ENCODE measurements at places on chromosomes 11 and 22. TPM values are rescaled to one million over a fixed set of nuclear protein-coding genes. Genes with fewer than 3 reads are reported as not detected.

Gene PRG2
- polyA plus RNA-seq, result 0.62 TPM

DNA sequence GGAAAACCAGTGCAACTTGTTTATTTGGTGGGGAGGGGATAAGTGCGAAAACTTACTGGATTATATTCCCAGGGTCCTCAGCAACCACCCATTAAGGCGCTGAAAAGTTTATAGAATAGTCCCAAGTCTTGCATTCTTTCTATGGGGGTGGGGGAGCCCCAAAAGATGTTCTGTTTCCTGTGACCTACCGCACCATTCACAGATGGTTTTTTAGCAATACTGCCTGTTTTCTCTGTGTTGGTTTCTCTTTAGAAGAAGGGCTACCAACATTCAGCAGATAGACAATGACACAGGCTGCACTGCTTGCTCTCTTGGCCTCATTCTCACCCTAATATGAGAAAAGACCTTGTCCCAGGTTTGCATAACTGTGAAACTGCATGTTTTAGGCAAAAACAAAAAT, 86.5 kb downstream of the FAM76B start:
- no peak for DNase-seq

- DNase-seq, result no peak
Observed at GRCh38 chr22:42388130-42388797, 43.9 kb downstream of the NFAM1 start.

Gene RFPL2
- polyA plus RNA-seq, result 0.17 TPM

Gene ANGPTL5
- polyA plus RNA-seq, result not detected

Gene ZP1
- 0.64 TPM for polyA plus RNA-seq

Gene KDELR3
- 12.6 TPM for polyA plus RNA-seq

Gene RAB36
- polyA plus RNA-seq, result 16.1 TPM

Gene GLYATL1B
- polyA plus RNA-seq, result not detected

Gene TMEM191C
- 1.9 TPM for polyA plus RNA-seq

DNA sequence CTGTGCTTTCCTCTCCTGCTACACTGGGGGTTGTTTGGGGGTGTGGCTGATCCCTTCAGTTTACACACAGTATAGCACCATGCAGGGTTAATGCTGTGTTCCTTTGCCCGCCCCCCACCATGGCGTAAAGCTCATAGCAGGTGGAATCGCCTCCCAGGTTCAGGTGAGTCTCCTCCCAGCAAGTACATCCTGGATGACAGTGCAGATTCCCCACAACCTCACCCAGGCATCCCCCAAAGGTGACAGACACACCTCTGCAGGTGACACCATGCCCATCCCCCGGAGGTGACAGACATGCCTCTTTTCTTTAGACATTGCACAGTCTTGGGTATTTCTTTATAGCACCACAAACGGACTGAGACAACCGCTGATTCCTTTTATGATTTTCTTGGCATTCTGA, 343.7 kb downstream of the BRD1 start:
- no peak for DNase-seq

DNA sequence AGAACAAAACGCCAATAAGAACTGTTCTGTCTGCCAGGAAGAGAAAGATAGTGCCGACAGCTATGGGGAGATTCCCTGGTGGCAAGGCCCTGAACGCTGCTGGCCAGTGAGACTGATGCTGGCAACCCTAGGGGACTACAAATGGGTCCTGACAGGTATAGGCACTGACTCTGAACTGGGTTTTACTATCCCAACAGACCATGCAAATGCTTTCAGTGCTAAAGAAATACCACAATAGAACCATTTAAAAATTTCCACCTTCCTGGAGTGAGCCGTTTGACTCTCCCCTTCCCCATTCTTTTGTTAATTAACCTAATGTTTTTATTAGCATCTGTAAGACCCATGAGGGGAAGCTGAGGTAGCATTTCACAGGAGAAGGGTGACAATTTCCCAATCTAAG, 25.7 kb downstream of the USP28 start:
- DNase-seq, result no peak

Gene DAGLA
- polyA plus RNA-seq, result 3.3 TPM

GRCh38 chr22:28589102-28589750, 90.4 kb downstream of the TTC28 start:
- DNase-seq, result no peak

- no peak for DNase-seq
Observed at GRCh38 chr22:37904572-37905533, 1.2 kb upstream of the MICALL1 start.

Gene LSP1
- polyA plus RNA-seq, result 8.9 TPM

DNA sequence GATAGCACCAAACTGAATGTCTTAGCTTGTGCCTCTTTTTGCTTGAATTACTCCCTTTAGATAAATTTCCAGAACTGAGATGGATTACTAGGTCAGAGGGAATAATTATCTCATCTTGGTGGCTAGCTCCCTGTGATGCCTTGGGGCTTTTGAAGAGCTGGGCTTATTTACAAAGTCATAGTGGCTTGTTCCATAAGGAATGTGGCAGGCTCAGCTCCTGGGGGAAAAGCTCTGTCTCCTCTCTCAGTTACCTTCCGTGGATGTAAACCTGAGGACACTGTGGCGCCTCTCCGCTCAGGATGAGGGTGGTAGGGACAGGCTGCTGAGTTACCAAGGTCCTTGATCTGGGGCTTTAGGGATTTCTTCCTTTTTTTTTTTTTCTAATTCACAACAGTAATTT, 121.7 kb downstream of the PARVA start:
- no peak for DNase-seq

All from right renal pelvis (tissue), 4 donors.